NK-92 treated with Interleukin-12 subunit alpha and Interleukin-12 subunit beta, amount 100 ng/mL, for 24 hours (cell line): ENCODE measurements at places on chromosomes 2 and 18.

- no peak for DNase-seq
These were observed 678.0 kb upstream of the ZEB2 start for GRCh38 chr2:145197944-145198343.

GRCh38 chr2:47217277-47217676, 62.2 kb upstream of the STPG4 start:
- DNase-seq, result no peak

- DNase-seq, result no peak
These were observed 253.6 kb downstream of the SOX11 start for GRCh38 chr2:5945742-5946141.

GRCh38 chr18:22466608-22467395, 49.1 kb upstream of the CTAGE1 start:
- DNase-seq, result peak; percentile 4

DNA sequence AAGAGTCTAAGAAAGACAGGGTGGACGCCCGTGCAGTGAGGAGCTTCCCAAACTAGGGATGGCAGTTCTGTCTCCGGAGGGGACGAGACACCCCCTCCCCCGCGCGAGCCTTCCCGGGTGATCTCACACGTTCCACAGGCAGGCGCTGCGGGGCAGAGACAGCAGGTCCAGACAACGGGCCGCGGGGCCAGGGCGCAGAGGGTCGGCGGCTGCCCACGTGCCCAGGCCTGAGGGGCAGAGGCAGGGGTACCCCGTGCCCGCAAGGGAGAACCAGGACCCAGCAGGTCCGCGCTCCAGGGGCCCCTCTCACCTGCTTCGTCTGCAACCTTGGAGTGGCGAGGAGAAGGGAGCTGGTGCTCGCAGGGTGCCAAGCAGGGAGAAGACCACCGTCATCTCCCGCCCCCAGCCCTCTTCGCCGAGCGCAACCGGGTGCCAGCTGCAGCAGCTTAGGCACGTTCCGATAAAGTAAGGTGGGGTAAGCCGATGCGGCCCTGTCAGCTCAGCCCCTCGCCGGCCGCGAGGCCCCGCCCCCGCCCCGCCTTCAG, at the start of gene GPR155:
Gene GPR155 (minus strand): TSS at position 467 of the 545 bp plus-strand sequence. CDS start 5,073 bp downstream, outside the sequence.
- DNase-seq, result peak; percentile 54
